Amniotic epithelial cell (primary cell): ENCODE measurements at places on chromosomes 7 and 10.

GRCh38 chr10:109665321-109665720 lies 258.0 kb downstream of the XPNPEP1 start:
- DNase-seq: peak; percentile 83

GRCh38 chr7:112708236-112708635 lies 82.0 kb downstream of the TMEM168 start:
- no peak for DNase-seq

DNA sequence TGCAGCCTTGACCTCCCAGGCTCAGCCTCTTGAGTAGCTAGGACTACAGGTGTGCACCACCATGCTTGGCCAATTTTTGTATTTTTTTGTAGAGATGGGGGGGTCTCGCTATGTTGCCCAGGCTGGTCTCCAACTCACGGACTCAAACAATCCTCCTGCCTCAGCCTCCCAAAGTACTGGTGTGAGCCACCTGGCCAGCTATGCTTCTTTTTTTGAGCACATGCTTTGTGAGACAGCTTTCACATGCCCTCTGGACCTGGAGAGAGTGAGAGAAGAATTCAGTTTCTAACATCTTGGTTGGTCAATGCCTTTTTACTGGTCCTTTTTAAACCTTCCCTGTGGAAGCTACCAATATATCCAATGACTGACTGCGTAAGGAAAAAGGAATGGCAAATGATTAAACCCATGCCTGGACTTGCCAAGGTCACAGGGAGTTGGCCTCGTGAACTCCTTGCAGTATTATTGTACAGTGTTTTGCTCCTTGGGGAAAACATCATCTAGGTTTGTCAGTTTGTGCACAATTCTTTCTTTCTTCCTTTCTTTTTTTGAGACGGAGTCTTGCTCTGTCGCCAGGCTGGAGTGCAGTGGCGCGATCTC lies 6.2 kb upstream of the FOXK1 start:
- DNase-seq: no peak

- no peak for DNase-seq
Measured at GRCh38 chr10:106296750-106297392, 867.6 kb downstream of the SORCS1 start.

GRCh38 chr10:27439101-27439500 lies 65.0 kb upstream of the RAB18 start:
- no peak for DNase-seq

GRCh38 chr10:117217196-117217761 lies 20.0 kb downstream of the KCNK18 start:
- DNase-seq: no peak

DNA sequence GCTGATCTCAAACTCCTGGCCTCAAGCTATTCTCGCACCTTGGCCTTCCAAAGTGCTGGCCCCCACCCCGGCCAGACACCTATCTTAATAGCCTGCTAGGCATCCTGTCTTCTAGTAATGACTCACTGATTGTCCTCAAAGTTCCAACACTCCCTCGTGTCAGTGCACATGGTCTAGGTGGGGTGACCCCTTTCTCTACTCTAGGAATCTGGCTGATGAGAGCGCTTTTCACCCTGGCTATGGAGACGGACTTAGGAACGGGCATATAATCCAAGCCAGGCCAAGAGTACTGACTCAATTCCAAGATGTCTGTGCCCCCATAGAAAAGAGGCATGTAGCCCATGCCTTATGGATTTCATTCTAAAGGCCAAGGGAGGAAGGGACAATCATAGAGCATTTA lies 67.0 kb downstream of the PRLHR start:
- no peak for DNase-seq

DNA sequence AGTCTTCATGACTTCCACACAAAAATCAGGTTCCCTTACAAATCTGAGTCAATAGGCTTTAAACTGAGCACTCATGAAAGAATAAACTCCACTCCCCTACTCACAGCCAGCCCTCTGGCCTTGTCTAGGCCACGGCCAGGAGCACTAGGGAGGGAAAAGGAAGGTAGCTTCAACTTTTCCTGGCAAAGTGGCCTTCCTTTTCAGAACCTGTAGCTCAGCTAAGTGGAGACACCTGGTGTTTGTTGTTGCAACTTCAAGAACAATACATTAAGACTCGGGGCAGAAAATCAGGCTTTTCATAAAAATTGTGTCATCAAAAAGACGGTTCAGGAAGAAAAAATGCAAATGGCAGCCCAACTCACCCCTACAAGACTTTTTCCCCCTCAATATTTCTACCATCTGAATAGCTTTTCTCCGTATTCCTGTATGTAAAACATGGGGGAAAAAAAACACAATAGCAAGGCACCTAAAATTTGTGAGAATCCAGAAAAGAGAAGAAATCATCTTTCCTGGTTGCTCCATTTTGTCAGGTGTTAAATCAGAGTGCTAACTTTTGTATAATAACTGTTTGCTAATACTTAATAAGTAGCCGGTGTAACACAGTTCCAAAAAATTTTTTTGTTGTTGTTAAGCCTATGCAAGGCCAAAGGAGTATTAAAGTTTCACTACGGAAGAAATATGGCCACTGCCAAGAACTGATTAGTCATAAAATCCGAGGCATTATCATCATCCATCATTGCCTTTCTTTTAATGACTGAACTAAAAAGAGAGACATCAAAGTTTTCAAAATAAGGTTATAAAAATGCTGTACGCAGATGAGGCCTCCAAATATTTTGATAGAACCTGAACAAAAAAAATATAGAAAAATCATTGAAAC lies 66.2 kb upstream of the ARID5B start:
- DNase-seq: peak; percentile 85

DNA sequence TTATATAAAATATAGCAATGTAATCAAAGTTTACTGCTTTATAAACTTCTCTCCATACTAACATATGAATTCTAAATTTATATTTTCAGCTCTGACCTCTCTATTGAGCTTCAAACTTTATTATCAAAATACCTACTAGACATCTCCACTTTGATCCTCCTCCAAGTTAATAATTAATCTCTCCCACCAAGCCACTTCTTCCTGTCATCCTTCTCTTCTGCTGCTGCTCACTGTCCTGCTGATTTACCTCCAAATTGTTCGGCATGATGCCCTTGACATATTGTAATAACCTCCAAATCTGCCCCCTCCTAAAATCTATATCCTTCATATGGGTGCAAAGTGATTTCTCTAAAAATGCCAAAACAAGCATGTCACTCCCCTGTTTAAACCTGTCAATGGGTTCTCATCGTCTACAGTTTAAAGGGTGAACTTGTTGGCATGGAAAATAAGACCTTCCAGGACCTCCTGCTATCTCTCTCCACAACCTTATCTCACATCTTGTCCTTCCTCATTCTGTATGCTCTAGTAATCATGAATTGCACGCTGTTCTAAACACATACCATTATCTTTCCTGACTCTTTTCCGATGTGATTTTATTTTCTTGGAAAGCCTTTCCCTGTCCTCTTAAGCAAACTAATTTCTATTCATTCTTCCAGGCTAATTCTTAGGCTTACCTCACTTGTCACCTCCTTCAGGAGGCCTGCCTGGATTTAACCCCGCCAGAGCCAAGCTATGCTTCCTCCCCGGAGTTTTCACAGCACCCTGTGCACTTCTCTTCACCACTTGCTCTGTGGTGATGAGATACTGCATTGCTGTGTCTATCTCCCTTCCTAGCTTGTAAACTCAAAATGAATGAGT lies 52.1 kb upstream of the STK17A start:
- no peak for DNase-seq

- peak; percentile 48 for DNase-seq
Measured at GRCh38 chr10:112967200-112967599, 17.2 kb downstream of the TCF7L2 start.

GRCh38 chr10:35416619-35417312 lies 80.5 kb downstream of the CCNY start:
- peak; percentile 47 for DNase-seq

- DNase-seq: no peak
Measured at GRCh38 chr10:12237265-12238220, 41.6 kb downstream of the CDC123 start.

DNA sequence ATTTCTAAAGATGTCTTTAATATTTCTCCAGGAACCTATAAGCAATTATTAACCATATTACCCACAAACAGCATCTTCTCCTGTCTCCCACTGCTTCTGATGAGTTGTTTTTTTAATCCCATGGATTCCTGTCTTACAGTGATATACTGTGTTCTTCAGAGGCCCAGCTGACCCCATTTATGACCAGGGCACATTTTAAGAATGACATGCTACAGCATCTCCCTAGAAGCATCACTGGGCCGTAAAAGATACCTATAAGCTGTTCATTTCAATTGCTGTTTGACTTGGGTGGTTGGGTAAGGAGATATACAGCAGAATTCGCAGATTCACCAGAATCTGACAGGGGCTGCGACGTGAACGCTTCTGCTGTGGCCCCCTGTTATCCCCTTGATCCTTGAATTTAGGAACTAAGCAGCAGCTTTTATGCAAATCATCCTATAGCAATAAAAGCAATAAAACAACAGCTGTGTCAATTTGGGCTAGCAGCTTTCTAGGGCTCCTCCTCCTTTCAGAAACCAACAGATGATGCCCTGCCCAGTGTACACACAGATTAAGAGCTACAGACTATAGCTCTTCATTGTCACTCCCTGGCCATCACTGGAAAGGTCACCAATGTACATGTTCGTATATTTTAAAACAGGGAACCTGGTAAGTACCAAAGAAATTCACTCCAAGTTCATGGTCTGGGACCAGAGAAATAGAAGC lies 86.8 kb downstream of the CPEB3 start:
- DNase-seq: no peak

- DNase-seq: peak; percentile 37
Measured at GRCh38 chr7:18655912-18656311, 160.4 kb downstream of the HDAC9 start.

DNA sequence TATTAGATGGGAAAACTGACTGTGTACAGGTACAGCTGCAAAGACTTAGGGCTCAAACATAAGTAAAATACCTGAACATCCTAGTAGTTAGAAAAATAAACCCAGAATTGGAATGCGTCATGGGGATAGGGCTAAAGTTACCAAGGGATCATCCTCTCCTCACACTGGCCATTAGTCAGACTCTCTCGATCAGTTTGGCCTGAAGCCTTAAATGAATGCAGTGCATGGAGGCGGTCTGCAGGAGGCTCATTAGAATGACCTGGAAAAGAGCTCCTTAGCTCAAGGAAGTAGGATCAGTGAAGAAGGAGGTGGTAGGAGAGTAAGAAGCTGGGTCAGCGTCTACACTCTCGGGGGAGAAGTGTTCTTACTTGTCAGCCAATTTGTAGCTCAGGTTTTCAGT lies 35.3 kb downstream of the DENND2A start:
- DNase-seq: no peak

DNA sequence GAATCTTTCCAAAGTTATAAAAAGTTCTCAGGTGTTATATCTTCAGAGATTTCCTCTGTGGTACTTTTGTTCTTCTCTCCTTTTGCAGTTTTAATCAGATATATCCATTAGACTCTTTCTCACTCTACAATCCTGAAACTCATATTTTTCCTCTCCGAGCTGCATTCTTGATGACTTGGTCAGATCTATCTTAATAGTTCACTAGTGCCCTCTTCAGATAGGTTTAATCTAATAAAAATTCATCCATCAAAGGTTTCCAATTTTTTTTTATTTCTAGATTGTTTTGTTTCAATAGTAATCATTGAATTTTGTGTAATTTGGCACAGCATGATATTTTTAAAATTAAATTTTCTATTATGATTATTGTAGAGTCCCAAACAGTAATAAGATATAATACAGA lies 21.8 kb upstream of the DGKB start:
- DNase-seq: no peak

DNA sequence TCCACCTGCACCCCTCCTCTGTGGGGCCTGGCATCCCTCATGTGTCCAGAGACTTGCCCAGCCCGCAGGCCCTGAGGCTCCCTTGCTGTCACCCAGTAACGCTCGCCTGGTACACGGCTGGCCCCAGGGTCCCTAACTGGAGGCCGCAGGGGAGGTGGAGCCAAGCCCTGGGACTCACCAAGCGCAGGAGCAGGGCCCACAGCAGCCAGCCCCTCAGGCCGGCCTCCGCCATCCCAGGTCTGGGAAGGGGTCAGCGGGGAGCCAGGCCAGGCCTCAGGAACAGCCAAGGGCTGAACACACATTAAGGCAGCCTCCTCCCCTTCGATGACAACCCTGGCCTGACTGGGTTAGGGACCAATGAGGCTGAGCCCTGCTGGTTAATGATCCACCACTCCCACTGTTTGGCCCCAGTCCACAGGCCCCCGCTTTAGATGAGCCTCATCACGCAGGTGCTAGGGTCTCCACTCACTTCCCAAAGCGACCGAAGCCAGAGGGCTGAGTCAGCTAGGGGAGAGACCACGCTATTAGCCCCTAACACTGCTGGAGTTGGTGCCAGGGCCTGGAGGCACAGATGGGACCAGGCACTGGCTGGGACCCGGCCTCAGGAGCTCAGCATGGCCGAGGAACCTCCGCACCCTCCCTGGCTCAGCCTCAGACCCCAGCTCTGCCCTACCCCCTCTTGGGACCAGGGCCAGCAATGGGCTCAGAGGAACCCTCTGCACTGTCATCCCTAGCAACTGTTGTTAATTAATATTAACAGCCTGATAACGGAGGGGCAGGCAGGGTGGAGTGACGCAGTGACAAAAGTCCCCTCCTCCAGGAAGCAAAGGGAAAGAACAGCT lies at the start of gene NPC1L1:
Gene NPC1L1, minus strand, starts transcription at position 303 of the 842 bp plus-strand sequence. Its CDS starts 71 bp downstream, at position 232.
- DNase-seq: no peak

DNA sequence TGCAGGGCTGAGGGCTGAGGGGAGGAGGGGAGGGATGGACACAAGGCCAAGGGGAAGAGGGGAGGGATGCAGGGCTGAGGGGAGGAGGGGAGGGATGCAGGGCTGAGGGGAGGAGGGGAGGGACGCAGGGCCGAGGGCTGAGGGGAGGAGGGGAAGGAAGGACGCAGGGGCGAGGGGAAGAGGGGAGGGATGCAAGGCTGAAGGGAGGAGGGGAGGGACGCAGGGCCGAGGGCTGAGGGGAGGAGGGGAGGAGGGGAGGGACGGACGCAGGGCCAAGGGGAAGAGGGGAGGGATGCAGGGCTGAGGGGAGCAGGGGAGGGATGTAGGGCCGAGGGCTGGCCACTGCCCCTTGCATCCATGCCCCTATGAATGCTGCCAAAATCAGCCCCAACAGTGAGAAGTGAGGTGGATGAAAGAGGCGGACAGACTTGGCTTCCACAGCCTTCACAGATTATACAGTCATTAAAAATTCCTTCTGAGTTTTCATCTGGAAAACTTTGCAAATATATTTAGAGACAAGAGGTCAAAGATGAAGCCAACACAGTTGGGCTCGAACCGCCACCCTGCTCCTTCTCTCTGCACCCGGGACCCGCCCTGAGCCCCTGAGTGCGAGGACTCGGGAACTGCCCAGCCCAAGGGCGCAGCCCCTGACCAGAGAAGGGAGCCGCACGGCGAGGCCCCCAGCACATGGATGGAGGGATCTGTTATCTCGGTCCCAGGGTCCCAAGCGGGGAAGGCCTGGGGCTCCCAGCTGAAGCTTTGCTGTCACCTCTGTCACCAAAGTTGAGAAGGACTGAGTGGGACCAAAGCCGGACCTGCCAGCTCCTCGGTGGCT lies 65.8 kb downstream of the DIP2C start:
- no peak for DNase-seq

DNA sequence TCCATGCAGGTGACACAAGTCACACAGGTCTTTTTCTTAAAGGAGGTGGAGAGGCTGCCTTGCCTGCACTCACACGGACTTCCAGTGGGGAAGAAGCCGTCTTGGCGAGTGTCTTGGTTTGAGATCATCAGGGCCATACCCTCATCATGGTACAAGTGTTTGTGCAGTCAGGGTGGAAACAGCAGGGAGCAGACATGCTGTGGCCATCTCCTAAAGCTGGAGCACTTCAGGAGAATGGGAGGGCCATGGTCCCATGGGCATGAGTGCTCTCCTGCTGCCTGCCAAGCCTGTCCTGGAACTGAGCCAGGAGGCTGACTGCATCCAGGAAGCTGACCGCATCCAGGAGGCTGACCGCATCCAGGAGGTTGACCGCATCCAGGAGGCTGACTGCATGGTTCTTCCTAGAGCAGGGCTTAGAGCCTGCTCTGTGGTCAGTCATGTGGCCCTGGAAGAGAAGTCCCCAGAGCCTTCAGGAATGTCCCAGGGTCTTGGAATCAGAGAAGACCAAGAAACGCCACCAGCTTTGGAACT lies 98.4 kb downstream of the ADARB2 start:
- DNase-seq: no peak
